ENCODE measurements at places on chromosomes 13 and 19.

DNA sequence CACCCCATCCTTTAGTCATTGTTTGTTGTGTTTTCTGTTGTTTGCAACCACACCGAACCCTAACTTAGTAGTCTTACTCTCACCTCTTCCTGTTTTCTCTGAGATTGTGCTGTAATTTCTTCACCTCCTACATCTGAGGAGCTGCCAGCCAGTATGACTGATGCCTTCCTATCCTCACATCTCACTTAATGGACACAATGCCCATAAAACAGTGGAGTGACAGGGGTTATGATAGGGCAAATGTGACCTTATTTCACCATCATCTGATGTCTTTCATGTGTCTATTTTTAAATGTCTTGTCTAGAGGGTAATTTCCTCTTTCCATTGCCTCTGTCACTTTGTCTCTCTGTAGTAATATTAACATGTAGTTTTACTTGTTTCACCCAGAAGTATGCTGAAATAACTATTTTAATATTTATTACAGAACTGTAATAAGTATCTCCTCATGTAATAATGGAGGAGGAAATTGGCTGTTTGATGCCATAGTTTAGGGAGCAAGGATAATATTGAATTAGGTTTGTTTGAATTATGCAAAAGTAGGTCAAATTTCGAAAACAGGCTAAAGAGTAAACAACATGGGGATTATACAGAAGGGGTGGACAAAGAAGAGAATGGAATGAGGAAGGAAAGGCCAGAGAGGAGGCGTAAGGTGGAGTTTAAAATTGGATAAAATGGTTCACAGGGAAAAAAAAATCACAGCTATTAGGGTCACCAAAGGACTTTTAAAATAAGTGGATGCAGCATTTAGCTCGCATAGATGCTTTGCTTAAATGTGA is 103.5 kb upstream of the SPRY2 start:
- no peak for DNase-seq

DNA sequence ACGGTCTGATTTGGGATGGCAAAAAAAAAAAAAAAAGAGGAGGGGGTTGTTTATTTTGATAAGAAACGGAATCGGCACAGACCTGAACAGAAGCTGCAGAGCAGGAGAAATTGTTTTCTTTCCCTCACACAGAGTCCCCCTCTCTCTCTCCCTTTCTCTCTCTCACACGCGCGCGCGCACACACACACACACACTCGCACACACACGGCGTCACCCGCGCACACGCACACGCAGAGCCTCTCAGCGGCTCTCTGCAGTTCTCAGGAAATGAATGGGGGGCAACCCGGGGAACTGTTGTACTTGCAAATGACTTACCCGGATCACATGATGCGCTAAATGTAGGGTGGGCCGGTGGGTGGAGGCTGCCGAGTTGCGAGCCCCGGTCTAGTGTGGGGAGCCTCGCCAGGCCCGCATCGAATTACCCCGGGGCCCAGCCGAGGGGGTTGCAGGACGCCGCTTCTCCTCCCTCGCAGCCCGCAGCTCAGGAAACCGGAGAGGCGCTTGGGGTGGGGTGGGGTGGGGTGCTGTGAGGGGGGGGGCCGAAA is 475 bp downstream of the KLF12 start:
- peak; percentile 74 for DNase-seq

- DNase-seq = no peak
These were observed 10.5 kb downstream of the ZIC2 start for GRCh38 chr13:99991828-99992775.

- peak; percentile 68 for DNase-seq
These were observed 29.8 kb upstream of the GRTP1 start for GRCh38 chr13:113393563-113394338.

- DNase-seq = no peak
These were observed 820 bp downstream of the EID2 start for GRCh38 chr19:39539165-39539517.

- no peak for DNase-seq
These were observed 329.9 kb downstream of the FOXO1 start for GRCh38 chr13:40336228-40337221.

- DNase-seq = no peak
These were observed 754.9 kb downstream of the OLFM4 start for GRCh38 chr13:53783471-53783870.

- DNase-seq = no peak
These were observed 27.9 kb downstream of the FLT1 start for GRCh38 chr13:28467034-28467433.

GRCh38 chr13:70235565-70235964 is 127.3 kb upstream of the KLHL1 start:
- no peak for DNase-seq

GRCh38 chr19:39133431-39134270 is 8.1 kb downstream of the PAK4 start:
- DNase-seq = no peak

DNA sequence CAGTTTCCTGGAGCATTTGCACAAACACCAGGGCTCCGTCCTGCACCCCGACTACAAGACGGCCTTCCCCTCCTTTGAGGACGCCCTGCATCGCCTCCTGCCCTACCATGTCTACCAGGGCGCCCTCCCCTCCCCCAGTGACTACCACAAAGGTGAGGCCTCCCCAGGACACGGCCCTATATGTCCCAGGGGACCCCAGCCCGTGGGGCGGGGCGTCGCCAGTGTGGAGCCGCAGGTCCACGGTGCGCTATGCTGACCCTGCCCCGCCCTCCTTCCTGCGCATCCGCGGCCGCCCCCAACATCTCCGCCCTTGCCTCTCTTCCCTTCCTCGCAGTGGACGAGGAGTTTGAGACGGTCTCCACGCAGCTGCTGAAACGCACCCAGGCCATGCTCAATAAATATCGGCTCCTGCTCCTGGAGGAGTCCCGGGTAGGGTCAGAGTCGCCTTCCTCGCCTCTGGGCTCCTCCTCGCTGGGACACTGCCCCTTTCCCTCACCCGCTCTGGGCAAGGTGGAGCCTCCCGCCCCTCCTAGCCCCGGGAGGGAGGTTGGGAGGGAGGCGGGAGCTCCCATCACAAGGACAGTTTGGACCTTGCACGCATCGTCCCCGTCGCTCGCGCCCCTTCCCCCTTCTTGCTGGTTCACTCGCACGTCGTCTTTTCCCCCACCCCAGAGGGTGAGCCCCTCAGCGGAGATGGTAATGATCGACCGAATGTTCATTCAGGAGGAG is 14.4 kb upstream of the EHD2 start:
- DNase-seq = no peak

GRCh38 chr19:41895745-41896580 is 13.0 kb downstream of the ARHGEF1 start:
- DNase-seq = no peak

DNA sequence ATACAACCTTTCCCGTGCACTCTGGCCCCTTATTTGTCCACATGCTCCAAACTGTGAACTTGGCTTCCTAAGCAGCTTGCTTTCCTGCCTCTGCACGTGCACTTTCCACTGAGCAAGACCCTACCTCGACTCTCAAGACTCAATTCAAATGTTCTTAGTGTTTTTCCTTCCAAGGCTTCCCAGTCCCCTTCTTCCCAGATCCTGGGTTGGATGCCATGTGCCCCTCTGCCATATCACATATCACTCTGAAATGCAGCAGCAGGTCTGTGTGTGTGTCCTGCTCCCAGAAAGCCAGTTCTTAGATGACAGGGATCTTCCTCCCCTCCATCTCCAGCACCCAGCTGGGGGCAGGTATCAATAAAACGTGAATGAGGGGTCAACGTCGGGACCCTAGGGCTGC is 3.0 kb downstream of the ZNF557 start:
- no peak for DNase-seq

DNA sequence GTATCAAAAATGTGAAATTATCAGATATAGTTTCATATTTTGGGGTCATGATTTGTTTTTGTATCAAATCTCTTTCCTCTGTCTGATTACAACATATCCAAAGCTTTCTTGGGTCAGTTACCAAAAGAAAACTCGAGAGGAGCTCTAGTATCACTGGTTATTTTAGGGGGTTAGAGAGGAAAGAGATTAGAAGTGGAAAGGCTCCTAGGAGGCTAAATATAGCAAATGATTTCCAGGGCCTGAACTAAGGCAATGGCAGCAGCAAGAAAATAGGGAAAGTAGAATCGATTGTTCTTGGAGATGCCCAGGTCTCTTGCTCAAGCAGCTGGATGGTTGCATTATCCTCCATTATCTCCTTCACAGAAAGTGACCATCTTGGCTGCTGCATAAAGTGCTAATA is 72.9 kb downstream of the NHLRC3 start:
- no peak for DNase-seq

DNA sequence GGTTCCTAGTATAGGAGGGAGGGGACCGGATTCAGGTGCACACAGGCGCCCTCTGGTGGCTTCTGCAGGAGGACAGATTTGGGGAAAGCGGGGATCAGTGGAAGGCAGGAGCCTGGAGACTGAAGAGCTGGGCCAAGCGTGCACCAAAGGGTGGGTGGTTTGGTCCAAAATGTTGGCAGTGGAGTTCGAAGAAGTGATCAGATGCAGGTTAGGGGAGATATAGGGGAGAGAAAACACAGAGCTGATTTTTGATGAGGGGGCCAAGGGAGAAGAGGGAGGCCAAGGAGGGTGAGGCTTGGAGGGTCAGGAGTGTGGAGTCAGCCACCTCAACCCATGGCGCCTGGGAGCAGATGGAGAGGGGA is 6.8 kb upstream of the CARM1 start:
- peak; percentile 68 for DNase-seq

- no peak for DNase-seq
These were observed 2.2 kb downstream of the ZNF100 start for GRCh38 chr19:21765151-21765550.

DNA sequence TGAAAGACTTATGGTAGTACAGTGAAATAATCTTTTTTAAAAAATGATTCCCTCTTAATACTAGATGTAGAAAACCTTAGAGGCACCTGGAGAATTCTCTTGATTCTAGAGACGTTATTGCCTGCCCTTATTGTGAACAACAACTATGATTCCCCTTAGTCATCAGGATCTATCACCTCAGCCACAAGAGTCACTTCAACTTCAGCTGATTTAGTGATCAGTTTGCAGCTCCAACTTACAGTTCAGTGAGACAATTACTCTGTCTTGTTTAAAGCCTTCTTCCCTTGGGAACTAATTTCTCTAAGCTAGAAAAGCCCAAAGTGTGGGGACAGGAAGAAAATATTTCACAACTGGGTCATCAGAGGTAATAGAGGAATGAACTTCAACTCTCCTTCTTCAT is 254.3 kb upstream of the SLITRK1 start:
- no peak for DNase-seq

DNA sequence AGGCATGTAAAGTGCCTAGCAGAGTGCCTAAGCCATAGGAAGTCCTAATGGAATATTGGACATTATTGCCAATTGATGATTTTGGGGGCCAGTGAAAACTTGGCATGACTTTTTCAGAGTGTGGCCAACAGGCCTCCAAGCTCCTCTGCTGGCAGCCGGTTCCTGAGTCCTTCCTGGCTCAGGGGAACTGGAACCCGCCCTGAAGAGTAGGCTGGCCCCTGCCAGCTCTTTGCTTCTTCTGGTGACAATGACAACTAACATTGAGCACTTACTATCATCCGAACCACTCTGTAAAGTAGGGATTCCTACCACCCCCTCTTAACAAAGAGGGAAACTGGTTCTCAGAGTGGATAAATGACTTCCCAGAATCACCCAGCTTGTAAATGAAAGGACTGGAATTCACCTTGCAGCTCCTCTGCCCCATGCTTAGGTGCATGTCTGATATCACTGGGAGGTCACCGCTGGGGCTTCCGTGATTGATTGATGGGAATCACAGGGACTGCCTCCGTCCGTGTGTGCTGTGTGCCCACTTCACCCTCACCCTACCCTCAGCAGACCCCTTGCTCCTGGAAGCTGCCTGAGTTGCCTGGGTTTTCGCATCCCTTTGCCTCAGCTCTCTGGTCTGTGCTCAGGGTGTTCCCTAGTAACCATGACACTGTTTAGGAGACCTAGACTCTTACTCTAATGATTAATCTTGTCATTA is 50.6 kb downstream of the TNFRSF19 start:
- no peak for DNase-seq

- DNase-seq = no peak
These were observed 520.7 kb upstream of the NBEA start for GRCh38 chr13:34421347-34421719.

GRCh38 chr13:85806553-85807175 is 7.4 kb upstream of the SLITRK6 start:
- no peak for DNase-seq

DNA sequence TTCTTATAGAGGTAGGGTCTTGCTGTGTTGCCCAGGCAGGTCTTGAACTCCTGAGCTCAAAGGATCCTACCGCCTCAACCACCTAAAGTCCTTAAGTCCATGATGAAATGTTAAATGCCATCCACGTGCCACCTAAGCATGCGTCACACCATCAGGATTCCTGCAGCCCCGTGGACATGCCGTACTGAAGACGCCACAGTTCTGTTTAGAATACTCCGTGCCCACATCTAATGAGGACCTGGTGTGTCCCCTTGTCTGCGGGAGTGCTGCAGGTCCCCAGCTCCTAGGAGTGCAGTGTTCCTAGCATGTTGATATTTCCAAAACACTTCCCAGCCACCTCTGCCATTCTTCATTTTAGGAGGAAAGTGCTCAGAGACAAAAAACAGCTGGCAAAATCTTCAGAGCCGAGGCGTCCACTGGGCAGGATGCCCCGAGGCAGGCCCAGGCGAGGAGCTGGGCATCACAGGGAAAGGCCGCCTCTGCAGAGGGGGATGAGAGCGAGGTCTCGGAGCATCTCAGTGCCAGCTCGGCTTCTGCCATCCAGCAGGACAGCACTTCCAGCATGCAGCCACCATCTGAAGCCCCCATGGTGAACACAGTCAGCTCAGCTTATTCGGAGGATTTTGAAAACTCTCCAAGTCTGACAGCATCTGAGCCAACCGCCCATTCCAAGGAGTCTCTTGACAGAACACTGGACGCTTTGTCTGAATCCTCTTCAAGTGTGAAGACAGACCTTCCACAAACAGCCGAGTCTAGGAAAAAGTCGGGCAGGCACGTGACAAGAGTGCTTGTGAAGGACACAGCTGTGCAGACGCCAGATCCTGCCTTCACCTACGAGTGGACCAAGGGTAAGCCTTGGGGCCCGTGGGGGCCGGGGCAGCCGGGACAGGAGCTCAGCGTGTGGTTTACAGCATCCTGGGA is 13.2 kb downstream of the C19orf44 start:
- no peak for DNase-seq

DNA sequence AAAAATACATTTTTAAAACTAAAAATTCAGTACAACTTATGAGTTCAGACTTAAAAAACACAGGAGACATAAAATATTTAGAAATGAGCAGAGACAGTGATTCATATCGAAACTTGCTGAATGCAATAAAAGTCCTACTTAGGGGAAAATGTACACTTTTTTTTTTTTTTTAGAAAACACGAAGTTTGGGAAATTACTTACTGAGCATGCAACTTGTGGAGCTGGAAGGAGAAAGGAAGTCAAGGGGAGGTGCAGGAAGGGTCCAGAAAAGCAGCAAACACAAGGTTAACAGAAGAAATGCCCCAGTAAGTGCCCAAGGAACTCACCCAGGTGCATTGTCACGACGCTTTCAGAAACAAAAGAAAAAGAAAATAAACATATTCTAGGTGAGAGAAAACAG is 18.6 kb upstream of the LAIR1 start:
- no peak for DNase-seq
